SJCRH30 (cell line): ENCODE measurements at places on chromosomes 16 and 17. TPM values are rescaled to one million over a fixed set of nuclear protein-coding genes. Genes with fewer than 3 reads are reported as not detected.

The SPNS2 gene
- total RNA-seq = 0.08 TPM in 1 of 2 replicates, not detected in the other

The DHRS7C gene
- not detected in 2 replicates for total RNA-seq

GRCh38 chr16:59121411-59122261, 387.5 kb upstream of the GOT2 start:
- no peak for DNase-seq

- no peak for DNase-seq
Observed at GRCh38 chr16:46828943-46829342, 2.0 kb downstream of the C16orf87 start.
